Activated CD4-positive, alpha-beta T cell treated with anti-CD3 and anti-CD28 coated beads for 36 hours (primary cell): ENCODE measurements at places on chromosomes 12 and 14. TPM values are rescaled to one million over a fixed set of nuclear protein-coding genes. Genes with fewer than 3 reads are reported as not detected.

NRIP2 gene
- not detected for total RNA-seq

SLC22A17 gene
- total RNA-seq = 4.7 TPM

GDF3 gene
- not detected for total RNA-seq

- no peak overlapping the region for H3K27ac ChIP-seq
- no peak overlapping the region for H3K4me3 ChIP-seq
- peaks cover 35% of the 10 kb centered on the region for H3K27me3 ChIP-seq
- no peaks in the 10 kb centered on the region for H3K36me3 ChIP-seq
- DNase-seq = no peak
Measured at GRCh38 chr12:3204143-3204542, 127.0 kb downstream of the TSPAN9 start.

- H3K4me1 ChIP-seq = no peaks in the 10 kb centered on the region
- H3K36me3 ChIP-seq = peaks cover 5% of the 10 kb centered on the region
- no peak overlapping the region for H3K27ac ChIP-seq
- H3K4me3 ChIP-seq = no peak overlapping the region
Measured at GRCh38 chr14:33879684-33880286, 71.1 kb downstream of the EGLN3 start.

DNA sequence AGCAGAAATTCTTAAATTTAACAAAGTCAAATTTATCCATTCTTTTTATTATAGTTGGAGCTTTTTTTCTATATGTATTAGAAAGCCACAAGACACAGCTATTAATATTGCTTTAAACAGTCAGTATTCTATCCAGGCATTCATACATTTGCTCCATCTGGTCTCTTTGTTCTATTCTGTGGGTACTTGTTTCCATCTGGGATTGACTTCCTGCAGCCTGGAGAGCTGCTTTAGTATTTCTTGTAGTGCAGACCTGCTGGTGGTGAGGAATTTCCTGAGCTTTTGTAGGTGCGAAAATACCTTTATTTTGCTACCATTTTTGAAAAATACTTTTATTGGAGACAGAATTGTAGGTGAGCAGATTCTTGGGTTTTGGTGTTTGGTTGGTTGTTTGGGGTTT lies 29.0 kb downstream of the CCDC60 start:
- H3K27ac ChIP-seq = no peak overlapping the region
- H3K4me1 ChIP-seq = no peaks in the 10 kb centered on the region
- H3K4me3 ChIP-seq = no peak overlapping the region
- no peaks in the 10 kb centered on the region for H3K36me3 ChIP-seq
- peaks cover 9% of the 10 kb centered on the region for H3K27me3 ChIP-seq

DNA sequence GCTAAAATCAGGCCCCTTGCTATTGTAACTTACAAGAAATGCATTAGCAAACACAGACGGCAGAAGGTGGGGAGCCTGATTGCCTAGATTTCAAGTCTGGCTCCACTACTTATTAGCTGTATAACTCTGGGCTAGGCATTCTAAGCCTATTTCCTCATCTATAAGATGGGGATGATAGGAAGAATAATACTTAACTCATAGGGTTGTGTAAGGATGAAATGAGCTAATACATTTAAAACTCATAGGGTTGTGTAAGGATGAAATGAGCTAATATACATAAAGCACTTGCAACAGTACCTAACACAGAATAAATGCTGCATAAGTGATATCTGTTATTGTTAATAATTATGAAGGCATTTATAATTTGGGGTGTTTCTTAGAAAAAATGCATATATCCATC lies 60.1 kb upstream of the DIO2 start:
- no peak for DNase-seq
- H3K27ac ChIP-seq = no peak overlapping the region
- no peaks in the 10 kb centered on the region for H3K36me3 ChIP-seq
- no peak overlapping the region for H3K4me3 ChIP-seq
- H3K27me3 ChIP-seq = peaks cover 3% of the 10 kb centered on the region
